ENCODE measurements at places on chromosomes 2 and 18.

DNA sequence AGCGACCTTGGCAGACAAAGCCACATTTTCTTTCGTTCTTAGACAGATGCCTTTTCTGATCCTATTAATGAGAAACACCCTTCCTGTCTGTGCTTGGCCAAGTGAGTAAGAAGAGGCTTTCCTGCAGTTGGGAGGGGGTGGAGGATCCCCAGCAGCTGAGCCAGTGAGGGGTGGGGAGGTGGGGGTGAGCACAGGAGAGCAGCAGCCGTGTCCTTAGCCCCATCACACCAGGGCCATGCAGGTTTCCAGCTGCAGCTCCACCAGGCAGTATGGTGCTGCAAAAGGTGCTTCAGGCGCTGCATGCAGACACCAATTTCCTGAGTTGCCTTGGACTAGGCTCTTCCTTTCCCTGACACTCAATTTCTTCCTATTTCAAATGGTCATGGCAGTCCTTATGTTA is 123.3 kb upstream of the SIX2 start:
- DNase-seq, result no peak

DNA sequence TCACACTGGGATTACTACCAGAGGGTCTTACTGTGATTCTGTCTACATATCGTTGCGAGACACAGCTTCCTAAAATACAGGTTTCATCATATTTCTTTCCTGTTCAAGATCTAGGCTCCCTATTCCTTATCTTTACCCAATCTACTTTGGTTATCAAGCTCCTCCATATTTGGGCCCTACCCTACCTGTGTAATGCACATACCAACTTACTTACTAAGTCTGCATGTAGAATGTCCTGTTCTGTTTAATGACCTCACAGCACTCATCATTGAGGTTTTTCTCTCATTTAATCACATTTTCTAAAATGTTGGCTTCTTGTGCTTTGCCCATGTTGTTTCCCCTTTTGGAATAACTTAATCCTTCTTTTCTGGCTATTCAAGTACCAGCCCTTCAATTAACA is 551.1 kb downstream of the ZEB2 start:
- DNase-seq, result no peak

DNA sequence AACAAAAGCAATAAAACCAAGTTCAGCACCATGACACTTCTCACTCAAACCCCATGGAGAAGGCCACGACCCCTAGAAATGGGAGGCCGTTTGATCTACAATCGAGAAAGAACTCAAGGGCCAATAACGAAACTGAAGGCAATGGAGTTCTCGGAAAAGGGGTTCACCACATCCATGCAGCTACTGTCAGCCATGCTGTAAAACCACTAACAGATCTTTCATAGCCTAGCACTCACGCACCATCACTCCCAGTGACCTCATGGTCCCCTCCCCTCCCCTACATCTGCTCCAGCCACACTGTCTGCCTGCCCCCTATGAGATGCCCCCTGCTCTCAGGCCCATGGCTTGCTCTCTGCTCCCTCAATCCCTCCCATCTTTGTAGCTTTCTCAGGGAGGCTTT is 135.3 kb downstream of the TMEM163 start:
- DNase-seq, result no peak

DNA sequence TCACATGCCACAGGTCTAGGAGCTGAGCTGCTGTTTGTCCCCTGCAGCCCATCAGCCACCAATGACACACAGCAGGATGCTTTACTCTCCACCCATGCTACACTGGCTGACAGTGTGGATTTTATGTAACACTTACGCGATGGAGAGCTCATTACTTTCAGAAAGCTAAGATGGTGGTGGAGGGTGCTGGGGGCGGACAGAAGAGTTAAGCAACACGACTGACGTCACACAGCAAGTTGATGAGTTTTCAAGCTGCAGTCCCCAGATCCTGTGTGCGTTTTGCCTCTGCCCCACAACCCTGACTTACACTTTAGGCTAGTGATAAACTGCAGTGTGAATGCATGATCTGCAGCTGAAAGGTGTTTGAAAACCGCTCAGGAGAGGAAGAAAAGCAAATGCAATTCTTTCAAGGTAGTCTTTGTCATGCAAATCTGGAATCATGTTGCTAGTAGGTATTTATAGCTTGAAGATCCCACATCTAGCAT is 42.4 kb downstream of the MRPS5 start:
- no peak for DNase-seq

DNA sequence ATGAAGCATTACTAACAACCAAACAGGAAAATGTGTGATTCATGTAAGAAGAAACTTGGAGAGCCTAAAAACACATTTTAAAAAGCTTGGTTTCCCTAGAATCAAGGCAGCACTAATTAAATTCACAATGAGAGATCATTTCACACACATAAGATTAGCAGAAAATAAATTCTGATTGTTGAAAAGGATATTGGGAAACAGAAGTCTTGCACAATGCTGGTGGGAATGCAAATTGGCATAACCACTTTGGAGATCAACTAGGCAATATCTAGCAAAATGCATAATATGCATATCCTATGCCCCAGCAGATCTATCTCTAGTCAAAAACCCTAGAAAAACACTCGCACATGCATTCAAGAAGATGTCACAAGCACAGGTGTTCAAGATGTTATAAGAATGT is 75.3 kb upstream of the SIX3 start:
- DNase-seq, result no peak

- no peak for DNase-seq
Measured at GRCh38 chr18:50632895-50633515, 73.1 kb downstream of the MAPK4 start.

DNA sequence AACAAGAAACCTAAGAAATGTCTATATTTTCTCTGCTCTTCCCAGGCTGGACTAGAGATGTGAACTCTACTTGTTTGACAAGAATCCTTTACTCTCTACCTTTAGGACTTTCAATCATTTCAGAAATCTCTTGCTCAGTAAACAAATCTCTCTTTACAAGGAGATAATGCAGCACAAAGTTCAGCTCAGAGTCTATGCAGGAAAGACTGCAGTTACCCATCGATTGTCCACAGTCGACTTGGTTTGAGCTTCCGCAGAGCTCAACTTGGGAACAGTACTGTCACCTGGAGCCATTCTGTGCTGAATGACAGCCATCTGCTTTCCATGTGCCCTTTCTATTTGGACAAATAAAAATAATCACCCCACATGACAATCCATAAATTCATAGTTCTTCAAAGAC is 259.7 kb upstream of the STON1 start:
- no peak for DNase-seq

DNA sequence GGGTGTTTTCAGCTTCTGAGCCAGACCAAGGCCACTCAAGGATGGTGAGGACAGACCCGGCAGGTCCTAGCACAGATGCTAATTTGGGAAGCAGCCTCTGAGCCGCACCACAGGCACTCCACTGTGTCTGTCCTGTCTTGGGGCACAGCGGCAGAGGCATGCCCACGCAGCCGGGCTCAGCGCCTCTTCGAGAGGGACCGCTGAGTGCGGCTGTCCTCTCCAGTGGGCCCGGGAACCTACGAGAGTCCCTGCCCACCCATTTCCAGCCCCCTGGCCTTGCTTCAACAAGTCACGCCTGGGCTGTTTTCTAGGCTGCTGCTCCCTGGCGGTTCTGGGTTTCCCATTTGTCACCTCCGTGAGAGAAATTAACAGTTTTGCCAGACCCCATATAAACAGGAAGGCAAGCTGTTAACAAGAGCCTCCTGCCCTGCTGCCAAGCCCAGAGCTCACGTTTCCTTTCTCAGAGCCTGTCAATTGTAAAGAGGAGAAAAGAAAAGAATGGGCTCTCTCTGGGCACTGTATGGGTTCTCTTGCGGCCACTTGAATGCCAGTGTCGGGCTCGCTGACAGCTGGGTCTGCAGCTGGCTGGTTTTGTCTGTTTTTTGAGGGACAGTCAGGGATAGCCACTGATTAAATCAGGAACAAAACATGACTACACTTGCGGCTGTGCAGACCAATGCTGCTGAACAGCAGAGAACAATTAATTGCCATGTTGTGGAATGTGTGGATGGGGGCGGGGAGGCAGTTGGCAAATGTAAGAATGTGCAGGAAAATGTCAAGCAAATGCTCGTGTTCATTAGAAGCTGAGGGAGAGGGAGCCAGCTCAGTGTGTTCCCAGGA is 30.6 kb downstream of the TMEM17 start:
- no peak for DNase-seq

DNA sequence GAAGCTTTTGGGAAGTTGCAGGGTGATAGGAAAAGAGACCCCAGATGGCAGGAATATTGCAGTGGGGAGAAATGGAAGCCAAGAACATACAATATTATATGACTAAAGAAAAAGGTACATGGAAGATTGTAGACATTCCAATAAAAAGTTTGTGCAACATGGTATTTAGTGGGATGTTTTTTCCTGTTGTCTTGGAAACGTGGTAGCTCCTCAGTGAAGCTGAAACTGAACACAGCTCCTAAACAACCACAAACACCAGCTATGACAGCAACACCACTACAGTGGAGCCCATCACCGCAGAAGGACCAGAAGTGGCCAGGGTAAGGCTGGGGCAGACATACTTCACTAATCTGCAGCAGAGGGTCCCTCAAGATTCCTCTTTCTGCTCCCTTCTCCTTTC is 246.8 kb downstream of the CDH20 start:
- no peak for DNase-seq

DNA sequence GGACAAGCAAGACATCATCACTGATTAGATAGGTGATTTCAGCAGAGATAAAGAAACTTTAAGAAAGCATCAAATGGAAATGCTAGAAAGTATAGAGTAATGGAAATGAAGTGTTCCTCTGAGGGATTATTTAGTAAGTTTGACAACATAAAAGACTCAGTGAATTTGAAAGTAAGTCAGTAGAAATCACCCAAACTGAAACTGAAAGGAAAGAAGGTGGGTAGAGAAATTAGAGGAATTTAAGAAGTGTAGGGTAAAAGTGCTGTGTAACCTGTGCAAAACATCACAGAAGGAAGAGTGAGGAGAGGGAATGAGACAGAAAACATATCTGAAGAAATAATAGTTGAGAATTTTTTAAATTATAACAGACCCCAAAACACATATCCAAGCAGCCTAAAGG is 343.1 kb downstream of the CBLN2 start:
- DNase-seq, result no peak

DNA sequence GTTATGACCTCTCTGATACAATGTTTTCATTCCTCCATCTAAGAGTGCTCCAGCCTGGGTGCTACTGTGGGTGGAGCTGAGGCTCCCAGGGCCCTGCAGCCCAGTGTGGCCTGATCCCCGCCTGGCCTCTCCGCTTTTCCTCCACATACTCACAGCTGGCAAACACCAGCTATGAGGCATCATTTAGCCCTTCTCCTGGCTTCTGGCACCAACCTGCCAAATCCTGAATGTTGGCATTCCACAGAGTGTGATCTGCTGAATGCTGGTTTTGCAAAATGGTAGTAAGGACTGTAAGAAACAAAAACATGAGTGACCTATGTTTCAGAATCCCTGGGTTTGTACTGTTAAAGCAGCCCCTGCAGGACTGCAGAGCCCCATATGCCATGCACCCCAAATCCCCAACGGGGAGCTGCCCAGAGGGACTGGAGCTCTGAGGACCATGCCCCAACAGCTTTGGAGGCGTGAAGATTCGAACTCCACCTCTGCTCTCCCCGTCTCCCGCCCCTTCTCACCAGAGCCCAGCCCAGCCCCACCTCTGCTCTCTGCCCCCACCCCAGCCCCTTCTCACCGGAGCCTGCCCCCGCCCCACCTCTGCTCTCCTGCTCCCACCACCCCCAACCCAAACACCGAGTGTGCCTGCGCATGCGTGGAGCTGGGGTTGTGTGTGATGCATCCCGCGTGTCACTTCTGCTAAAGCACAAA is 4.2 kb downstream of the SLC66A2 start:
- no peak for DNase-seq

DNA sequence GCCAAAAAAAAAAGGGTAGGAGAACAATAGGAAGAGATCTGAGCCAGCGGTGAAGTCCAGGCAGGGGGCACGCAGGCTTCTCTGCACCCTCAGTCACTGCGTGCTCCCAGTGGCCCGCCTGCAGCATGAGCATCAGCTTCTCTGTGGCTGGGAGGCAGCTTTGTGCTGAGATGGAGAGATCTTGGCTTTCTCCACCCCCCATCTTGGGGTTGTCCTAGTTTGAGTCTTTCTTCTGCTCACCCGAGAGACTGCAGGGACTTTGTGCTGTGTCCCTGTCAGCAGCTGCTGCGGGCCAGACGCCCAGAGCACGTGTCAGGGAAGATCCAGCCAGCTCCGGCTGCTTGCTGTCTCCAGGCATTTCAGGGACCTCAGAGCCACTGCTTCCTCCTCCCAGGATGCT is 20.3 kb downstream of the TRAPPC12 start:
- no peak for DNase-seq

- DNase-seq, result no peak
Measured at GRCh38 chr2:10838734-10839133, 26.1 kb upstream of the PDIA6 start.

GRCh38 chr2:124609667-124610066 is 584.6 kb downstream of the CNTNAP5 start:
- no peak for DNase-seq

- no peak for DNase-seq
Measured at GRCh38 chr2:120579916-120580685, 155.6 kb upstream of the GLI2 start.

GRCh38 chr18:2627821-2628276 is 27.7 kb upstream of the SMCHD1 start:
- DNase-seq, result no peak

DNA sequence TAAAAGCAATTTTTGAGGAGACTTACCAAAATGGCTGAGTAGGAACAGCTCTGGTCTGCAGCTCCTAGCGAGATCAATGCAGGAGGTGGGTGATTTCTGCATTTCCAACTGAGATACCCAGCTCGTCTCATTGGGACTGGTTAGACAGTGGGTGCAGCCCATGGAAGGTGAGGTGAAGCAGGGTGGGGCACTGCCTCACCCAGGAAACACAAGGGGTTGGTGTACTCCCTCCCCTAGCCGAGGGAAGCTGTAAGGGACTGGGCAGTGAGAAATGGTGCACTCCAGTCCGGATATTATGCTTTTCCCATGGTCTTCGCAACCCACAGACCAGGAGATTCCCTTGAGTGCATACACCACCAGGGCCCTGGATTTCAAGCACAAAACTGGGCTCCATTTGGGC is 419.0 kb downstream of the NUP35 start:
- no peak for DNase-seq

DNA sequence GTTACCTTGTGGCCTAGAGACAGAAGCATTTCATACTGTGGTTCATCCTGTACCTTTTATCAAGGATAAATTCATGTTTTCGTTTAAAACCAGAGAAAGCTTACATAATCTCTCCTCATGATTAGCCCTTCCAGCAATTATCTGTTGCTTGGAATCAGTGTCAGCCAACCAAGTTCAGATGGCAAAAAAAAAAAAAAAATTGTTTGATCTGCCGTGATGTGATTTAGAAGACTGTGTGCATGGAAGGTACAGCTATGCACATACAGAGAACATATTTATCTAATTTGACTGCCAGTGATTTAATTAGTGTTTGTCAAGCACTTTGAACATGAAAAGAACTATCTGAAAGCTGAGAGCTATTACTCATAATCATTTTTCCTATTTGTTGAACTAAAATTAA is 180.9 kb downstream of the ZEB2 start:
- no peak for DNase-seq

DNA sequence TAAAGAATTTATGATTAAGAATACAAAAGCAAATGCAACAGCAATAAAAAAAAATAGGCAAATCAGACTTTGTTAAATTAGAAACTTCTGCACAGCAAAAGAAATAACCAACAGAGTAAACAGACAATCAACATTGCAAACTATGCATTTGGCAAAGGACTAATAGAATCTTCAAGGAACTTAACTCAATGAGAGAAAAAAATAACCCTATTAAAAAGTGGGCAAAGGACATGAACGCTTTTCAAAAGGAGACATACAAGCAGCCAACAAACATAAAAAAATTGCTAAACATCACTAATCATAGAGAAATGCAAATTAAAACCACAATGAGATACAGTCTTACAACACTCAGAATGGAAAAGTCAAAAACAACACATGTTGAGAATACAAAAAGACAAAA is 166.0 kb upstream of the DSEL start:
- DNase-seq, result no peak

GRCh38 chr2:107132070-107132469 is 246.1 kb upstream of the ST6GAL2 start:
- DNase-seq, result no peak
